ENCODE measurements at places on chromosomes 16 and 17.
A peak's percentile ranks its signal among the peaks of the same experiment; 100 is the strongest.

GRCh38 chr16:48366165-48367093, 18.8 kb downstream of the SIAH1 start:
- no peak for DNase-seq

GRCh38 chr17:1351971-1352370, 48.1 kb downstream of the YWHAE start:
- DNase-seq: no peak

DNA sequence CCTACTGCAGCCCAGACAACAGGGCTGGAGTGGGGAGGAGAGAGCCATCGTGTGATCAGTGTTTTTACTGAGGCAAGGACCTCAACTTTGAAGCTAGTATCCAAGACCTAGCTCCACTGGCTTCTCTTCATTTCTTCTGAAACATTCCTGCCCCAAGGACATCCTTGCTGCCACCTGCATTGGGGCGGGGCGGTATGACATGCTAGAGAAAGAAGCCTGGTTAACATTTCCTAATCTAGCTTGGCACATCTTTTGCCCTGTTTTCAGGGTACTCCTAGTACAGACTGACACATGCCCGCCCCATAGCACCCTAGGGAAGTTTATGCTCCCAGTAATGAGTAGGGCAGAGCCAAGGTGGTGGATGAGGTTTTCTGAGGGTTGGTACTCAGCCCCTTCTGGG, 17.8 kb upstream of the ANKRD40CL start:
- DNase-seq: no peak

DNA sequence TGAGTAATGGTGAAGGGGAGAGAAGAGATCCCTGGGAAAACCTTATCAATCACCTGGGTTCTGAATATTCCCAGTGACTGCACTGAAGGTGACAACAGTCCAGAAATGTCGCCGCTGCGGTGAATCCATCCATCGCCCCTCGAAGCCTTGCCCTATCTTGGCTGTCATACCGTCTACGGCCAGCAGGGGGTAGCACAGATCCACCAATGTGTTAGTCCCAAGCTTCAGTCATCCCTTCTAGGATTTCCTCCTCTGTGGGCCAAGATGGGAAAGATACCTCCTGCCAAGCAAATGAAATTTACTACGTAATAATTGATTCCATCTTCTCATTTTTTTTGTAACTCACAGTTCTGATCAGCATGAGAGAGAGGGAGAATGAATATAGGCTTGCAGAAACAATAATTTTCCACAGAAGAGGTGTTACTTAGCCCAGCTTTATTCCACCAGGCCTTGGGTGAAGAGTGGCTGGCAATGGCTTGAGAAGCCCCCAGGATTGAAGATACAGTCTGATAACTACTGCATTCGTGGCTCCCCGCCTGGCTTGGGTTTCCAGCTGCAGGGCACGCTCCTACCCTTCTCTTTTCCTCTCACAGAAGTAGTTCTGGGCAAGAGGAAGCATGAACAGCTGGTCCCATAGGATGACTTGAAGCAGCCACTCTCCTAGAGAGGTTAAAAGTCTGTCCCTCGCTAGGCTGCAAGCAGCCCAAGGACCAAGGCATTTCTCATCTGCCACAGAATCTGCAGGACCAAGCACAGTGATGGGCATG, 2.6 kb upstream of the FMNL1 start:
- peak; percentile 91 for DNase-seq

GRCh38 chr17:9406046-9406606, 169.5 kb downstream of the STX8 start:
- DNase-seq: no peak

DNA sequence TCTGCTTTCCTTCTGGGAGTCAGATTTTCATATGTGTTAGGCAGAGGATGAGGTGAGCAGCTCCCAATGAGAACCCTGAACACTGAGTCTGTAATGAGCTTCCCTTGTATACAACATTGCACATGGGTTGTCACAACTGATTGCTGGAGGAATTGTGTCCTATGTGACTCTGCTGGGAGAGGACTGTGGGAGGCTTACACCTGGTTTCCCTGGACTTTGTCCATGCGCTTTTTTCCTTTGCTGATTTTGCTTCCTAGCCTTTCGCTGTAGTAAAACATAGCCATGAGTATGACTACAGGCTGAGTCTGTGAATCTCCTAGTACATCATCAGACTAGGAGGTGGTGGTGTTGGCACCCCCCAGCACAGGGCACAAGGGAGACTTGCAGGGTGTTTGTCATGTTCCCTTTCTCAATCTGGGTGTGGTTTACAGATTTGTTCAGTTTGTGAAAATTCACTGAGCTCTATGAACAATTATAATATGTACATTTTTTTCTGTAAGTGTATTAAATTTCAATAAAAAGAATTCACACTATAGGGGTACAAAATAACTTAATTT, 1.7 kb upstream of the PLK1 start:
- no peak for DNase-seq

GRCh38 chr16:11047939-11048800, 103.8 kb downstream of the CLEC16A start:
- DNase-seq: no peak

GRCh38 chr16:17724242-17724898, 253.6 kb upstream of the XYLT1 start:
- no peak for DNase-seq

DNA sequence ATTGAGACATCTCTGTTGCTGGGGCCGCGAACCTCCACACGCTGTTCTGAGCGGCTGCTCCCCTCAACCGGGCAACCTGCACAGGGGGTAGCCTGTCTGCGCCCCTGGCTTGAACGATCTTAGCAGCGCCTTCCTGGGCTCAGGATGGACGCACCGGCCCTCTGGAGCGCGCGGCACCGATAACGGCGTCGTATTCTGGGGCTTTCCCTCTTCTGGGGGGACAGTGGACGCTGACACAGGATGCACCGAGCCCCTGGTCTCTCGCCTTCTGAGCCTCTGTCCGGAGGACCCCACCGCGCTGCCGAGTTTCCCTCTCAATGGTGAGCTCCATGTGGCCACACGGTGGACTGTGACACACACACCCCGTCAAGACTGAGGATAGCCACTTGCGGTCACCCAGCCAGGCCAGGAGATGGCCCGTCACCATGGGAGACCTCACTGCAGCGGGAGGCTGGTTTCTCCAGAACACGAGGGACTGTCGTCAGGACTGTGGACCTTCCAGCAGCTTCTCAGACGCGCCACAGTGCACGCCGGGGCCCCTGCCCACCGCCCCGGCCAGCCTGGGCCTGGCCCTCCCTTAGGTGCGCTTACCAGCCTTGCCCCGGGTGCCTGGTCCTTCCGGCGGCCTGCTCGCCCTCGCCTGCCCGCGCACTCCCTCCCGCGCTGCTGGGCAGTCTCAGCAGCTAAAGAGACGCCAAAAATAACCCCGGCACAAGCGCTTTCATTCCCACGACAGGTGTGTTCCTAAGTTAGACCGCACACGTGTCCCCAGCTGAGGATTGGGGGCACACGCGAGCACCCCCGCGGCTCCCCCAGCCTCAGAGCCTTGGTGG, 30.0 kb upstream of the PABPN1L start:
- DNase-seq: no peak

DNA sequence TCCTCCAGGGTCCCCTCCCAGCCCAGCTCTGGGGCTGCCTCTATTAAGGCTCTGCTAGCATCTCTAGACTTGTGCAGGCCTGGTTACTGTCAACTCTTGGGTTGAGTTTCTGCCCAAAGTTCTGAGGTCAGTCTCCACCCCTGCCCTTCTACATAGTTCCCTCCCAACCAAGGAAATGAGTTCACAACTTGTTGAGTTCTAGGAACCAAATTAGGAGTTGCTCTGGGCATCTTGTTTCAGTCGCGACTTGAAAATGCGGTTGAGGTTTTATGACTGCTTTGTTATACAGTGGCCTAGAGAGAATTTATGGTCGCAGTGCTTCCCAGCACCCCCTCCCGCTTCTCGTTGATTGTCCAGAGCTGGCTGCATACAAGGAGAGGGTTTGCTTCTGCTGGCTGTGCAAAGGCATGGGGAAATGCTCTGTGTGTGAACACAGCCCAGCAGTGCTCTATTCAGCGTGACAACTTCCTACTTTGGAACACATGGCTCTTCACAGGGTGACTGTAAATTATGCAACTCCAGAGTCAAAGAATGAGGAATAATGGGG, 20.2 kb downstream of the GNAO1 start:
- no peak for DNase-seq

DNA sequence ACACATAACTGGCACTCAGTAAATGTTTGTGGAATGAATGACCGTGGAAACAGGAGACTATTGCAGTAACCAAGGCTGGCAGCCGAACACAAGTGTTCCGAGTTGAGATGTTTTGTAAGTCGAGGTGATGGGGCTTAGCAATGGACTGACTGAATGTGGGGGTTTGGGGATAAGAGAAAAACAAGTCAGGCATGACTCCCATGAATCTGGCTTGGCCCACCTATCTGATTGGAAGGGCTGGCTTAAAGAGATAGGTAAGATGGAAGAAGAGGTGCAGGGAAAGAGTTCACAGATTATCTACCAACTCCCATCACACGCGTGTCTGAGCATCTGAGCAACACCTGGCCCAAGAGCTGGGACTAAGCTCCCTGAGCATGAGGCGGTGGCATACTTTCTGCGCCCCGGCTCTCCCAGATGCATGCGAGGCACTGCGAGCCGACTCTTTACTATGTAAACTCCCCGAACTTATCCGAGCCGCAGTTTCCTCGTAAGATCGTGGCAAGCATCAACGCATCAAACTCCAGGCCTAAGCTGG, 539 bp downstream of the IFT20 start:
- no peak for DNase-seq

DNA sequence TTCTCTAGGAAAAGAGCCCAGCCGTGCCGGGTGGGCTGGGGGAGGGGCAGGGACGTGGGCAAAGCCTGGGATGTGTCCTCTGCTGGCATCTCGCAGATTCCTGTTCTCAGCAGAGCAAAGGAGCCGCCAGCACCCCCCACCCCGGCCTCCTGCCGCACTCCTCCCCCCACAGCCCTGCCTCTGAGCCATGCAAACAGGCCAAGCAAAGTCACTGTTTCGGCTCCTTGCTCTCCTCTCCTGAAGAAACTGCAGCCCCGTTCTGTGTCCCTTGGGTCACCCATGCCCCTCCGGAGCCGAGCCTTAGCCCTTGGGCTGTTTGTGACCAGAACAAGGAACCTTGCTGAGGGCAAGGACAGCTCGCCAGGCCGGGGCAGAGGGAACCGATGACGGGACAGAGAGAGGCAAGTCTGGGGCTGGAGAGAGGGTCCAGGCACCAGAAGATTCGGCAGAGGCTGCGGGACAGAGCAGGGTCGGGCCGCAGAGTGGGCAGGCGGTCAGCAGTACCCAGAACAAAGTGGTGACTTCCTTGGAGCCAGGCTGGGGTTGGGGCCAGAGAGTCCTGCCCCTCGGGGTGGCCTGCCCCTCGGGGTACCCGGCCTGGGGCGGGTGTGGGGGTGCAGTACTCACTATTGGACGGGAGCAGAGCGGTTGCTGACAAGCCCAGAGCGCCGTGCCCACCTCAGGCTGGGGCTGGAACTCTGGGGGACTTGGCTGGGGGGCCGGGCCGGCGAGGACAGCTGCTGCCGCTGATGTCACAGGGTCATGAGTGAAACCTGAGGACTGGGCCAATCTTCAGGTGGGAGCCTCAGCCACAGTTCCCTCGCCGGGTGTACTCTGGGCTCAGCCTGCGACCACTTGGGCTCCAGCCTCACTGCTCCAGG, 9.2 kb upstream of the PRR29 start:
- no peak for DNase-seq

DNA sequence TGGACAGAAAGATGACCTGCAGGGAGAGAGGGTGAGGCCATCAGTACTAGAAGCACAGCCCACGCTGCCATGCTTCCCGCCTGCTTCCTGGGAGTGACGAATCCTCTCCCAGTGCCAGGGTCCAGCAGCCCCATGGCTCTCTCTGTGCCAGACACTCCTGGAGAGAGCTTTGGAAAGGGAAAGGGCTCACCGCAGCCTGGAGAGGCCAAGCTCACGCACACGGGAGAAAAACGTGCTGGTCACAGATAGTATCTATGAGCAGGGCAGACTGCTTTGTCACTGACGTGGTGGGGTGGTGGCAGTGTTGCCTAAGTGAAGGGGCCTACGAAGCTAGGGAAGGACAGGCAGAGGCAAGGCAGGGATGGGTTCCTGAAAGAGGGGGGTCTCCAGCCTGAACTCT, 5.4 kb downstream of the WBP2 start:
- no peak for DNase-seq

DNA sequence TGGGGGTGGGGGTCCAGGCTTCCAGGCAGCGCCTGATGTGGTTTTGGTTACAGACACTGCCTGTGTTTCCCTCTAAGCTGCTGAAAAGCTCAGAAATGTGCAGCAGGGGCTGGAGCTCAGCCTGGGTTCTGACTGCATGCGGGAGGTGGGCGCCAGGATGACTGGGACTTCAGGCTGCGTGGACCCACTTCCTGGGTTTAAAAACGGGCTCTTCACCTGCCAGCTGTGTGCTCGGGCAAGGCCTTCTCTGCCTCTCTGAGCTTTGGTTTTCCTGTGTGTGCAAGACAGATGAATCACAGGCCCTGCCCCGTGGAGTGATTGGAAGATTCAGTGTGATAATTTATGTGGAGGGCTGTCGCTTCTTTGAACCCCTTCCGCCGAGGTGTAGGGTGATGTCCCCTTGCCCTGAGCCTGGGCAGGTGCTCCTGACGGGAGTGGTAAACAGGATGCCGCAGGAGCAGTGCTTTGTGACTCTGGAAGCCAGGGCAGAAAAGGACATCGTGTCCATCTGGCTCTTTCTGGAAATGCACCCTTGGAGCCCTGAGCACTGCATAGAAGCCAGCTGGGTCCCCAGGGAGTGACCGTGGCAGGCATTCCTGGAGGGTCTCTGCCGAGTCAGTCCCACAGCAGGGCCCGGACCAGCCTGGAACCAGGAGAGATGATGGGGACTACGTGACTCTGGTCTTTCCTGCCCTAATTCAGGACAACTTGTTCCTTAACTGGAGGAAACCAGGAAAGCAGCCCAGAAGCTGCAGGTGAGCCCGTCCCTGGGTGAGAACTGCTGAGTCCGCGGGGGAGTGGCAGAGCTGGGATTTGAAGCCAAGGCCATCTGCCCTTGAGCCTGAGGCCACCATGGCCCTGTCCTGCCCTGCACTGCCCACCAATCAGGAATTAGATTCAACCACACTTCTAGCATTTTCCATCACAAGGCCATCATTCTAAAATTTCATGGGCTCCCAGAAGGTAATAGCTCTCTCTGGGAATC, 28.5 kb upstream of the SLC7A5 start:
- DNase-seq: peak; percentile 19

- no peak for DNase-seq
These were observed 46.6 kb upstream of the TANC2 start for GRCh38 chr17:62919388-62919787.

GRCh38 chr17:37516127-37516571, 26.5 kb downstream of the DUSP14 start:
- no peak for DNase-seq

DNA sequence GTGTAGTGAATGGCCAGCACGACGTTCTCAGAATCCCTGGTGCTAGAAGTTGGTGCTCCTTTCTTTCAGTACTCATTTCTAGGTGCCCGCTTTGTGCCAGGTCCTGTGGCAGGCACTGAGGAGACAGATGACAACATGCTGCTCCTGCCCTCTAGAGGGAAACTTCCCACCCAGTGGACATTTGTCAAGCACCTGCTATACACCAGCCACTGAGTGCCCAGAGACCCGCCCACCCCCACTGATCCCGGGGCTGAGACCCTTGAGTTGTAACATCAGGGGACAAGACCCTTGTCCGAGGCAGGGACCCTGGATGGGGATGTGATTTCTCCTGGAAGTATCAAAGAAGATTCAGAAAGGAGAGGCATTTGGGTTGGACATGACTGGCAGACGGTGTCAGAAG, 25.1 kb downstream of the UNC13D start:
- no peak for DNase-seq
